ENCODE measurements at places on chromosomes 7 and 10.

GRCh38 chr10:22733992-22734391 lies 19.6 kb upstream of the PIP4K2A start:
- DNase-seq, result no peak

DNA sequence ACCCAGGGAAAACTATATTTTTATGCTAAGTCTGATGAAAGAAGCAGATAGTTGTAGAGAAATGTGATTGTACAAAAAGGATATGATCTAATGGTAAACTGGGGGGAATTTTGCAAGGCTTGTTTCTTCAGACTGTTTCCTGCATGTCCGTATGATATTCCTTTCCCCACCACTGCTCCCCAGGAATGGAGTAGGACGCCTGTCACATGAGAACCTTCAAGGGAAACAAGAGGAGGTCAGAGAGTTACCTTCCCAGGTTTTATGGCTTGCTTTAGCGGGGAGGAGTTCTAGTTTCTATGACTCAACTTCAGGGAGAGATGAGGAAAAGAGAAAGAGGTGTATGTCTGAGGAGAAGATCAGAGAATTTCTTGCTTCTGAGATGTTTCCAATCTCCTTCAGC lies 16.4 kb upstream of the ITPRID1 start:
- DNase-seq, result no peak

- DNase-seq, result no peak
These were observed 94.8 kb downstream of the PRPF18 start for GRCh38 chr10:13681528-13681927.

DNA sequence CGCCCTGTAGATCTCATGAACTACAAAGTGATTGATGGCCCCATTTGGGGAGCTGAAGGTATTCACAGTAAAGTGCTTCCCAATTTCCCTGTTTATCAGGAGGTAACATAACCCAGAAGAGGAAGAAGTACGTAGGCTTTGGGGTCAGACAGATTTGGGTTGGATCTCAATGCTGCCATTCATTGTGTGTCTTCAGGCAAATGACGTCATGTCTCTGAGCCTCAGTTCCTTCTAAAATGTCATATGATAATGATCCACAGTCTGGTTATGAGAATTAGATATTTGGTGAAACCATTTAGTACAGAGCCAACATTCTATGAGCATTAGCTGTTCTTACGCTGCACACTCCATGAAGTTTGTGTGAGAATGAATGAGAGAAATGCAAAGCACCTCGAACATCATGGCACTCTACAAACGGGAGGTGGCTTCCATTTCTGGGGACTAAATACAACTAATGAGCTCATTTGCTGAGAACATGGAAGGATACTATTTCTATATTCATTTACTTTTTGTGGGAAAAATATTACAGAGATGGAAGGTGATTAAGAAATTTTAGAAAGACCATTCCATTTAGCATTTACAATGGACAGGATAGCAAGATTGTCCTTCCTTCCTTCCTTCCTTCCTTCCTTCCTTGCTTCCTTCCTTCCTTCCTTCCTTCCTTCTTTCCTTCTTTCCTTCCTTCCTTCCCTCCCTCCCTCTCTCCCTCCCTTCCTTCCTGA lies 13.8 kb upstream of the JCAD start:
- no peak for DNase-seq
